ENCODE measurements at places on chromosomes 5 and 9. TPM values are rescaled to one million over a fixed set of nuclear protein-coding genes. Genes with fewer than 3 reads are reported as not detected.
A peak's percentile ranks its signal among the peaks of the same experiment; 100 is the strongest.

ECM2 gene
- not detected for total RNA-seq

C5orf58 gene
- total RNA-seq: not detected

DNA sequence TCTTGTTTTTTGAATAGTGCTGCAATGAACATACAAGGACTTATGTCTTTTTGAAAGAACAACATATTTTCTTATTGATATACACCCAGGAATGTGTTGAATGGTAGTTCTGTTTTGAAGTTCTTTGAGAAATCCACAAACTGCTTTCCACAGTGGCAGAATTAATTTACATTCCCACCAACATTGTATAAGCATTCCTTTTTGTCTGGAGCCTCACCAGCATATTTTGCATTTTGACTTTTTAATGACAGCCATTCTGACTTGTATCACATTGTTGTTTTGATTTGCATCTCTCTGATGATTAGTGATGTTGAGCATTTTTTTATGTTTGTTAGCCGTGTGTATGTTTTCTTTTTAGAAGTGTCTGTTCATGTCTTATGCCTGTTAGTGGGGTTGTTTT lies 524.9 kb downstream of the SEMA5A start:
- H3K27ac ChIP-seq: no peak overlapping the region
- H3K4me1 ChIP-seq: no peaks in the 10 kb centered on the region
- no peak for DNase-seq
- no peak overlapping the region for H3K4me3 ChIP-seq

- H3K27ac ChIP-seq: no peak overlapping the region
- DNase-seq: peak; percentile 2
- H3K4me1 ChIP-seq: no peaks in the 10 kb centered on the region
- H3K36me3 ChIP-seq: no peaks in the 10 kb centered on the region
Measured at GRCh38 chr5:111299067-111299481, 74.9 kb downstream of the CAMK4 start.

DNA sequence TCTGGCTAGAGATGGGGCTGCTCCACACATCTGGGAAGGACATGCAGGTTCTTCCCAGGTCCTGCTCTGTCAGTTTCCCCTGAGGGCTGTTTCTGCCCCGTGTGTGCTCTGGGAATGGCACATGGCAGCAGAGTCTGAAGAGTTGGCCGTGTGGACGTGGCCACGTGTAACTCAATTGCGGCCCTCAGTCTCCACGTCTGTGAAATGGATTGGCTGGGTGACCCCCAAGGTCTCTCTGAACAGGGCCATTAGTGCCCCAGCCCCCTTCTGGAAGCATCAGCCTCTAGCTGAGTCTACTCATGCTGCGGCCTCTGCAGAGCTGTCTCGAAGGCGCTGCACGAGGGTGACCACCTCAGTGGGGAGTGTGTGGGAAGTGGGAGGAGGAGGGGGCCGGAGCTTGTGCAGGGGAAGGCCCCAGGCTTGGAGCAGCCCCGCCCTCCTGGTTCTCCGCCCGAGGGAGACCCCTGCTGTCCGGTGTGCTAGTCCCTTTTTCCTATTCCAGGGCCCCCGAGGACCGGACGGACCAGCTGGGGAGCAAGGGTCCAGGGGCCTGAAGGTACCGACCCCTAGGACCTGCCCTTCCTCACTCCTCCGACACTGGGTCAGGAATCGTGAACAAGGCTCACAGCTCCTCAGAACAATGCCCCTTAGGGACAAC lies 58.9 kb upstream of the ORM1 start:
- H3K36me3 ChIP-seq: no peaks in the 10 kb centered on the region
- no peak for DNase-seq

- H3K4me3 ChIP-seq: no peak overlapping the region
- no peaks in the 10 kb centered on the region for H3K27me3 ChIP-seq
- DNase-seq: no peak
- H3K36me3 ChIP-seq: no peaks in the 10 kb centered on the region
- H3K4me1 ChIP-seq: no peaks in the 10 kb centered on the region
- H3K27ac ChIP-seq: no peak overlapping the region
Measured at GRCh38 chr5:21701317-21701716, 1151.8 kb downstream of the CDH12 start.

GRCh38 chr5:8613078-8613685 lies 744.2 kb downstream of the MTRR start:
- no peak overlapping the region for H3K4me3 ChIP-seq
- H3K4me1 ChIP-seq: no peaks in the 10 kb centered on the region
- no peak for DNase-seq
- H3K36me3 ChIP-seq: no peaks in the 10 kb centered on the region
- no peak overlapping the region for H3K27ac ChIP-seq
- H3K27me3 ChIP-seq: no peaks in the 10 kb centered on the region
